ENCODE measurements at places on chromosomes 12 and 14.
A peak's percentile ranks its signal among the peaks of the same experiment; 100 is the strongest.

GRCh38 chr12:131793243-131794022, 34.8 kb upstream of the MMP17 start:
- DNase-seq, result no peak

DNA sequence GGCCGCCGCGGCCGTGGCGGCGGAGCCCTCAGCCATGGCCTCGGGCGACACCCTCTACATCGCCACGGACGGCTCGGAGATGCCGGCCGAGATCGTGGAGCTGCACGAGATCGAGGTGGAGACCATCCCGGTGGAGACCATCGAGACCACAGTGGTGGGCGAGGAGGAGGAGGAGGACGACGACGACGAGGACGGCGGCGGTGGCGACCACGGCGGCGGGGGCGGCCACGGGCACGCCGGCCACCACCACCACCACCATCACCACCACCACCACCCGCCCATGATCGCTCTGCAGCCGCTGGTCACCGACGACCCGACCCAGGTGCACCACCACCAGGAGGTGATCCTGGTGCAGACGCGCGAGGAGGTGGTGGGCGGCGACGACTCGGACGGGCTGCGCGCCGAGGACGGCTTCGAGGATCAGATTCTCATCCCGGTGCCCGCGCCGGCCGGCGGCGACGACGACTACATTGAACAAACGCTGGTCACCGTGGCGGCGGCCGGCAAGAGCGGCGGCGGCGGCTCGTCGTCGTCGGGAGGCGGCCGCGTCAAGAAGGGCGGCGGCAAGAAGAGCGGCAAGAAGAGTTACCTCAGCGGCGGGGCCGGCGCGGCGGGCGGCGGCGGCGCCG, 381 bp downstream of the YY1 start:
- no peak for DNase-seq

DNA sequence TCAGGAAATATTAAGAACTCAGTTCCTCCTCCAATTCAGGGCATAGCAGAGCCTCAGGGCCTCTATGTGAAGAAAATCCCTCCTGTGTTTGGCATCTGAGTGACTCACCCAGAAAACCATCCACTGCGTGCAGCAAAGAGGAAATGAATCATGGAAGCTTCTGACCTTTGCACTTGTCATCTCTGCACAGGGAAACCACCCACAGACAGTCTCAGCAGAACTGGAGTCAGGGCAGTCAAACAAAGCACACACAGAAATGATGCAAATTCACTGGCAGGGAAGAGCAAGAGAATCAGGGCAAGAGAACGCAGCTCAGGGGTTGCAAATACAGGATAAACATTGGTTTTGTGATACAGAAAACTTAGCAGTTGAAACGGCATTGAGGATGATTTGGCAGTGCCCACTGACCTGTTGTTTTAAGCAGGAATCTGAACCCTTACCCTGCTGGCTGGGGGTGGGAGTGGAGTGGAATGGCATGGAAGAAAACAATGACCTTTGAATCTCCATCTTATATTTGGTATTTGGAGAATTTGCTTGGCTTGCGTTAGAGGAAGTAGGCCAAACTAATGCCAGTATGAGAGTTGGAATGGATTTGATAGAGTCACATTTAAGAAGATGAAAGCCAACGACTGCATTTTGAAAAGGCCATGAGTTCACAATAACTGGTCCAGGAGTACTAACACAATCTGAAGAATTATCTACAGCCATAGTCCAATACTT, 53.5 kb downstream of the PHLDA1 start:
- DNase-seq, result peak; percentile 100

- DNase-seq, result no peak
These were observed 15.0 kb downstream of the G2E3 start for GRCh38 chr14:30573966-30574365.

DNA sequence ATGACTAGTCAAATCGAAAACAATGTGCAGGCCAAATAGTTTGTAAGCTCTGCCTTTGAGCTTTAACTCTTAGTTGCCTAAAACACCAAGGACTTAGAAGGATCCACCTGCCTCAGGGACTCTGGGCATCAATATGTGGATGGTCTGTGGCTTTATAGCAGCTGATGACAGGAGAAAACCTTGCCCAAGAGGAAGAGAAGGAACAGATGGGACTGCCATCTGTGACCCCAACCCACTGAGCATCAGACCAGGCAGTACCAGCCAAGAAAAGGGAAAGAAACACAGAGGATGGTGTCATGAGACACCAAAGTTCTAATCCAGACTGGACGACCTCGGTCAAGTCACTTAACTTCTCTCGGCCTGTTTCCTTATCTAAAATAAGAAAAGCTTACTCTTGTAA, 12.7 kb downstream of the TGFB3 start:
- no peak for DNase-seq
